ENCODE measurements at places on chromosomes 13 and 19. TPM values are rescaled to one million over a fixed set of nuclear protein-coding genes. Genes with fewer than 3 reads are reported as not detected.

The METTL21C gene
- total RNA-seq = not detected

The ASPDH gene
- not detected for total RNA-seq

The ZNF229 gene
- 10.3 TPM for total RNA-seq

The ZNF580 gene
- total RNA-seq = 34.0 TPM

The LIN37 gene
- total RNA-seq = 9.0 TPM

The DMWD gene
- 95.3 TPM for total RNA-seq

The SOHLH2 gene
- total RNA-seq = not detected

The ERICH6B gene
- not detected for total RNA-seq

The LILRA1 gene
- total RNA-seq = not detected

The CYP2A7 gene
- not detected for total RNA-seq

The CLEC17A gene
- not detected for total RNA-seq

The ZNF627 gene
- 21.9 TPM for total RNA-seq

The PPP1R12C gene
- total RNA-seq = 136 TPM

The DAPK3 gene
- total RNA-seq = 316 TPM

The ATP1A3 gene
- not detected for total RNA-seq

The SMIM17 gene
- 0.54 TPM for total RNA-seq

The ALKBH7 gene
- total RNA-seq = 66.8 TPM

The LHB gene
- total RNA-seq = 1.4 TPM

The SLC15A1 gene
- total RNA-seq = 0.10 TPM

The KLF2 gene
- total RNA-seq = 48.9 TPM

The ZNF181 gene
- total RNA-seq = 12.9 TPM

The LRFN3 gene
- total RNA-seq = 53.4 TPM

The OR7D2 gene
- not detected for total RNA-seq

The BST2 gene
- total RNA-seq = 97.8 TPM
